ENCODE measurements at places on chromosomes 3 and 15.

DNA sequence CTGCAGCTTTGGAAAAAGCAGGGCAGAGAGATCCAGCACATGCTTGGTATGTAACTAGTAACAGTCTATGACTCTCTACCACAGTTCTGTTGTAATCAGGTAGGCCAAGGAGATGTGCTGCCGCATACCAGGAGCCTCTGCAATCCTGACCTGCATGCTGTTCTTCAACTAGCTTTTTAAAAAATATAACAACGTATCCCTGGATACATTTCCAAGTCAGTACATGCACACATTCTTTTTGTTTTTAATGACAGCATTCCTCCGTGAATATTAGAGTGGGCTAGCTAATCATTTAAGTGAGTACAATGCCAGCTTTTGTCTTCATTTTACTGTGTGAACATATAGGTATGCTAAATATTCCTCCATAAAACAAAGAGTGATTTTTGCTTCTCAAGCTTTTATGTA lies 437.8 kb downstream of the RBMS3 start:
- no peak for DNase-seq

- DNase-seq, result no peak
Measured at GRCh38 chr3:97662762-97663161, 101.8 kb upstream of the ARL6 start.

DNA sequence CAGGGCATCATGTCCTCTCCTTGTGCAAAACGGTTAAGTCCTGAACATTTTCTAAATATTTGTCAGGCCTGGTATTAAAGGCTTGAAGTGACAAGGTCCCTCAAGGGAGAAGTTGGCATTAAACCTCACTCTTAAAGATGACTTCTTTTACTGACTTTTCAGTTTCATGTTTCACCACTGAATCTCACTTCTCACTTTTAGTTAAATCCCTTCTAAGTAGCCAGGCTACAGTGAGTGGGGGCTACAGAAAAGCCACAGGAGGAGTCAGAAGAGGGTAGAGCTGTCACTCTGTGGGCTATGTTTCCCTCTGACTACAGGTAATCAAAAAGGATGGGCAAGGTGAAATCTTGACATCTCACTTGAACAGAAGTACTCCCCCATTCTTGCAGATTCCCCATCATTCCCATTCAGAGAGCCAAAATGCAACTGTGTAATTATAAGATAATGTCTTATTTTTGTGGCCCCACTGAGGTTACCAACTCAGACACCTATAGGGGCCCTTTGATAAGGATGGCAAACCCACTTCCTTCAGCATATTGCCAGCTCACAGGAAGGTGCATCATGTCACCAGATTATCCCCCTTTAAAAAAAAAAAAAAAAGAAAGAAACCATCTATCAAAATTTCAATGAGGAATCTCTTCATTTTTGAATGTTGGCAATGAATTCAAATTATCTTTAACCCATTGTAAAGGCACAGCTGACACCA lies 790.1 kb upstream of the CFAP20DC start:
- DNase-seq, result no peak

- no peak for DNase-seq
Measured at GRCh38 chr3:151091685-151092345, 6.4 kb downstream of the MED12L start.

DNA sequence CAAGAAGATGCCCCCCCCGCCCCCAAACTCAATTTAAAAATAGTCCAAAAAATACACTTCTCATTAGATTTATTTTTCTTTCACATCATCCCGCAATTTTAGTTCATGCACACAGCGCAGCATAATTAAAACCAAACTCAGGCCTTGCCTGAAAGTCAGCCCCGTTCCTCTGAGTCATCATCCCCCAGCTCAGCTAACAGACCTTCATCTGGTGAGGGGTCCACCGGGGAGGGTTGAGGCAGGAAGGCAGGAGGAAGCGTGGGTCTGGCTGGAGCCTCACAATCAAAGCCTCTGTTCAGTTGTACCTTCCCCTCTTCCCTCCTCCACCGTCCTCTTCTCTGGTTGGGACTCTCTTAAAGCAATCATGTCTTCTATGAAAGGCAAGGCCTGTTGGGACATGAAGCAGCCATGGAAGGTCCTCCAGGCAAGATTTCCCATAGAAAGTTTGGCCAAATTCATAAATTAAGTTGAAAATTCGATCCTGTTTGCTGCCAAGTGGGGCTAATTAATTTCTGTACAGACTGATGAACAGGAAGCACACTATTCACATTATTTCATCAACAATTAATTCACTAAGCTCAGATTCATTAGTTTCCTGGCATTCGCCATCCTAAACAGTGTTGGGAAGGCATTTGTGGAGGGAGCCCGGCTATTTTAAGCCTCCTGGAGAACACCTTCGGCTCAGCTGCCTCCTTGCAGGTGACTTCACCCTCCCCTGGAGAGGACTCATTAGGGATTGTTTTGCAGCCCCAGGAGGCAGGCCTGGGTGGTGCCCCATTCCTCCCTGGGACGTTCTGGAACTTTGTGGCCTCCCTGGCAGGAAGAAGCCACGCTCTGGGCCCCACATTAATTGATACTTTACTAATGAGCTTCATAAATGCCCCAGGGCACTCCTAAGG lies 72.3 kb upstream of the BNC1 start:
- peak; percentile 59 for DNase-seq

DNA sequence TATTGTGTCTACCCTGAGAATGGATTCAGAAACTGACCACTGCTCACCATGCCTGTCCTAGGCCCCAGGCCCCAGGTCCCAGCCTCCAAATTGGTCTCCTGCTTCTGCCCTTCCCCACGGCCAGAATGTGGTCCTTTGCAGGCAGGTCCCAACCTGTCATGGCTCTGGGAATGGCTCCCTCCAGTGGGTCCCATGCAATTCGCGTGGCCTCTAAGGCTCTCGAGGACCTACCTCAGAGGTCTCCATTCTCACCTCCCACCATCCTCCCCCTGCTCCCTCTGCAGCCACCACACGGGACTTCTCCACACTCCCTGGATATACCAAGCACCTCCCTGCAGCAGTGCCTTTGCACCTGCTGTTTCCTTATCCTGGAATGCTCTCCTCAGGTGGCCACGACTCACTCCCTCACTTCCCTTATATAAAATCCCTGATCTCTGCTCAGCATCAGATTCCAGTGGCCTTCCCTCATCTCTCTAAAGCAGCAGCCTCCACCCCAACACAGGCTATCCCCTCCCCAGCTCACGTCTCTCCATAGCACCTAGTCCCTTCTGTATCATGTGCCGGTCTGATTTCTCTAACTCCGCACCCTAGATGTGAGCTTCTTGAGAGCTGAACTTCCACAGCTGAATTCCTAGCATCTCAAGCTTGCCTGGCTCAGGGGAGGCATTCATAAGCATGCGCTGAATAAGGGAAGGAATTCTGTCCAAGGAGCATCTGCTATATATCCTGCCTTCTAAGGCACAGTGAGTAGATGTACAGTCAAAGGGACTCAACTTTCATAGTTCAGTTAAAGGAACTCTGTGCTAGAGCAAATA lies 56.9 kb downstream of the ARRDC4 start:
- DNase-seq, result no peak

DNA sequence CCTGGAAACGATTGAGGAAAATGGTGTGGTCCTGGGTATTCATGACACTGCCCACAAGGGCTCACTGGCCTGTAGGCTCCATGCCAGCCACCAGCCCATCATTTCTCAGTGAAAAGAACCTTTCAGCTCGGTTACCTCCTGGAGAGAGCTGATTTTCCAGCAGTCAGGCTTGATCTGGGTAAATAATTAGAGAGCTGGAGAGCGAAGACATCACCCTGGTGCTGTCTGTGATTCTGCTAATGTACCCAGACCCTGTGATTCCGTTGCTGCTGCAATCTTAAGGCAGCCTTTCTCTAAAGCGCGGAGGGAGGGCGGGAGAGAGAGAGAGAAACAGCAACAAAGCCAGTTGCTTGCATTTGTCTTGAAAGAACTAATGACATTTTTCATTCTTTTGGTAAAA lies 221.9 kb upstream of the TOPAZ1 start:
- DNase-seq, result no peak

GRCh38 chr15:90396321-90396720 lies 8.3 kb downstream of the IQGAP1 start:
- no peak for DNase-seq

DNA sequence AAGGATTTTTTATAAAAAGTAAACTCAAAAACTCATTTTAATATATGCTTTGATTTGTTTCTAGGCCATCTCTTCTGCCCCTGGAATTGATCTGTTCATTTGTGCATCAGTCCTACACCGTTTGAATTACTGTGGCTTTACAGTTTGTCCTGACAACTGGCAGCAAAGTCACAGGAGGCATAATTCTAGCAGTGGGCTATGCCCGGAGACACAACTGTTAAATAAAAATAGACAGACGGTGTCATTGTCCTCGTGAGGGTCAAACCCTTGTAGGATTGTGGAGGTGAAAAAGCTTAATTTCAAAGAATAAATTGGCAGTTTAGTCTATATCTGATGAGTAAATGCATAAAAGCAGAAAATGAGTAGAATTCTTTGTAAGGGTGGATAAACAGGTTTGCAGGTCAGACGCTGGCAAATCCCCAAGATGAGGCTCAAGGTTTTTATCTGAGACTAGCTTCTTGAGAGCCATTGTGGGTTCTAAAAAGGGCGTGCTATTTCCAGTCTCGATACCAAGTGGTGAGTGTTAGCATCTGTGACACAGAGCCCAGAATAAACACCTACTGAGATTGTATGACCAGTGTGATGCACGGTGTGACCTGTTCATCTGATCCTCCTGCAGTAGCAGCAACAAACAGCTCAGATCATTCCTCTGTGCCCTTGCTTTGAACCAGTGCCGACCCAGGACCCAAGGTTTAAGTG lies 51.5 kb upstream of the SLCO3A1 start:
- no peak for DNase-seq

GRCh38 chr3:43442872-43443395 lies 156.6 kb downstream of the SNRK start:
- no peak for DNase-seq

- no peak for DNase-seq
Measured at GRCh38 chr15:97817276-97817890, 143.1 kb upstream of the ARRDC4 start.

- no peak for DNase-seq
Measured at GRCh38 chr15:56356616-56357015, 8.6 kb upstream of the TEX9 start.

- DNase-seq, result no peak
Measured at GRCh38 chr15:92569778-92570177, 85.8 kb downstream of the FAM174B start.

- DNase-seq, result no peak
Measured at GRCh38 chr3:188006726-188007393, 147.1 kb upstream of the LPP start.

DNA sequence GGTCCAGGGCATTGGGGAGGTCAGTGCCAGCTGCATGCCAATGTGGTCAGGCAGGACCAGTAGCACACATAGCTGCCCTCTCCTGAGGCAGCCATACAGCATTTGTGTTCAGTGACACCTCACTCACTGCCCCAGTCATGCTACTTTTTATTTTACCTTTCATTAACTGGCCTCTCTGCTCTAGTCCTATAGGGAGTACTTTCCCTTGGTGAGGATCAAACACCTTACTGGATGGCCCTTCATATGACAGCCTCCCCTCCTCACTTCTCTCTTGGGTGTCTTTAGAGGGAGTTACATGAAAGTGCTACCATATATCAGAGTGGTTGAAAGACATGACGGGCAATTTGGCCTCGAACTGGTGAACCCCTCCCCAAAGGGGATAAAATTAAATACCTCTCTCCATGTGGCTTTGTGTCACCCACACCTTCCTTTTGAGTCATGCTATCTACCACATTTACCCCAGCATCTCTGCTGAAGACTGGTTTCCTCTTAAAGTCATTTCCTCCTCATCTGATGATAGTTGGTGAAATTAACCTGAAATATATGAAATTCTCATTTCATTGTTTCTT lies 17.6 kb downstream of the RLBP1 start:
- DNase-seq, result no peak

GRCh38 chr3:14845180-14845579 lies 26.4 kb downstream of the FGD5 start:
- no peak for DNase-seq

- DNase-seq, result no peak
Measured at GRCh38 chr15:89385596-89386331, 51.1 kb upstream of the POLG start.

GRCh38 chr3:83034806-83035703 lies 1273.6 kb upstream of the GBE1 start:
- DNase-seq, result no peak

DNA sequence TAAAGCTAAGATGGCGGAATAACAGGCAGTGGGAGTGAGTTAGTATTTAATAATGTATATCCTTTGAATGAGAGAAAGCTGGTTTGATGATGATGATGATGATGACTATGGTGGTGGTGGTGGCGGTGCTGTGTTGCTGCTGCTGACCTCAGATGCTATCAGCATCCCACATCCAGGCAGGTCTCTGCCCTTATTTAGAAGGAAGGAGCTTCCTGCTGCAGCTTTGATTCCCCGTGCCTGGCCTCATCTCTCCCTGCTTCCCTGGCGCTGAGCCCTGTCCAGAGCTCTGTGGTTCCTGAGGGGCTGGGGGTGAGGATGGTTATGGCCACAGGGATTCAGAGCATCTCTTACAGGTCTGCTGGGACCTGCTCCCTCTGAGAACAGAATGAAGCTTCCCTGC lies 73.1 kb downstream of the RAB11A start:
- no peak for DNase-seq

DNA sequence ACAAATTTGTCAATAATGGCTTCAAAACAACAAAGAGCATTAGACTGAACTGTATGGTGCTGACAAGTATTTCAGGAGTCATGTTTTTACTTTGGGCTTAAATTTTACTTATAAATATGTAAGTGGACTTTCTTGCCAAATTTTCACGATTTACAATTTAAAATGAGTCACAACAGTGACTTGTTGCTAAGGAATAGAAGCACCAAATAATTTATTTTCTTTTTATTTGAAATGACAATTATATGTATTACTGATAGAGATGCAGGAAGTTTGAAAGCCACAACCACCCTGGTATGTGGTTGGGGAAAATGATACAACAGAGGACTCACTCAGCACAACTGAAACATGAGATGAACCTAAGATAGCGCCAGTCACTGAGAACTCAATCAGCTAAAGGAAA lies 90.3 kb downstream of the FMN1 start:
- DNase-seq, result peak; percentile 69

GRCh38 chr3:123749711-123750110 lies 134.4 kb downstream of the MYLK start:
- DNase-seq, result peak; percentile 78

DNA sequence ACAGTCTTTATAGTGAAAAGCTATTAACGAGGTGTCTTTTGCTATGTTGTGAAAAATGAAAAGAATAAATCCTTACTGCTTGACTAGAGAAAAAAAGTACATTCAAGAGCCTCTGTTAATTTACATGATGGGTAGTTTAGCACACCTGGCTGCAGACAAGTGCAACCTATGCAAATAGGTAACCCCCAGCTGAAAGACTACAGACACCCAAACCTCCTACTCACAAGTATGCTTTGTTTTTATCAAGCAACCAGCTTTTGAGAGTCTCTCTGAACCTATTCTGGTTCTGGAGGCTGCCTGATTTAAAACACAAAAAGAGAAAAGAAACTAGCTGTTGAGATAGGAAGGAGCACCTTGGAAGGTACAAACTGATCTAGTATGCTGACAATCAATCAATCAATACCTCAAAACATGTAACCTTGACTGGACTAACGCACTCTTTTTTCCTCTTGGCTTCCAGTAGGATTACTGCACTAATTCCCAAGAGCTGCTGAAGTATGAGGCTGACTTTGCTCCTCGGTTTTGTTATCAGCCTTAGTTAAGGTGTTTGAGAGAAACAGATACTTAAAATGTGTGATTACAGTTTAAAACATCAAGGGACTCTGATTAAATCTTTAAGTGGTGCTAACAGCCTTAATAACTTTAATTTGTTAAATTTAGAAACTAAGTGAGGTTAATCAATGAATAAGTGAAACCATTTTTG lies 63.6 kb downstream of the OSBPL10 start:
- no peak for DNase-seq

- DNase-seq, result no peak
Measured at GRCh38 chr3:106371971-106372805, 503.4 kb upstream of the CBLB start.

GRCh38 chr3:157369727-157370421 lies 66.8 kb upstream of the PTX3 start:
- DNase-seq, result no peak
